Thoracic aorta (tissue), 2 donors: ENCODE measurements at places on chromosomes 4 and X. TPM values are rescaled to one million over a fixed set of nuclear protein-coding genes. Genes with fewer than 3 reads are reported as not detected.
A peak's percentile ranks its signal among the peaks of the same experiment; 100 is the strongest.

DNA sequence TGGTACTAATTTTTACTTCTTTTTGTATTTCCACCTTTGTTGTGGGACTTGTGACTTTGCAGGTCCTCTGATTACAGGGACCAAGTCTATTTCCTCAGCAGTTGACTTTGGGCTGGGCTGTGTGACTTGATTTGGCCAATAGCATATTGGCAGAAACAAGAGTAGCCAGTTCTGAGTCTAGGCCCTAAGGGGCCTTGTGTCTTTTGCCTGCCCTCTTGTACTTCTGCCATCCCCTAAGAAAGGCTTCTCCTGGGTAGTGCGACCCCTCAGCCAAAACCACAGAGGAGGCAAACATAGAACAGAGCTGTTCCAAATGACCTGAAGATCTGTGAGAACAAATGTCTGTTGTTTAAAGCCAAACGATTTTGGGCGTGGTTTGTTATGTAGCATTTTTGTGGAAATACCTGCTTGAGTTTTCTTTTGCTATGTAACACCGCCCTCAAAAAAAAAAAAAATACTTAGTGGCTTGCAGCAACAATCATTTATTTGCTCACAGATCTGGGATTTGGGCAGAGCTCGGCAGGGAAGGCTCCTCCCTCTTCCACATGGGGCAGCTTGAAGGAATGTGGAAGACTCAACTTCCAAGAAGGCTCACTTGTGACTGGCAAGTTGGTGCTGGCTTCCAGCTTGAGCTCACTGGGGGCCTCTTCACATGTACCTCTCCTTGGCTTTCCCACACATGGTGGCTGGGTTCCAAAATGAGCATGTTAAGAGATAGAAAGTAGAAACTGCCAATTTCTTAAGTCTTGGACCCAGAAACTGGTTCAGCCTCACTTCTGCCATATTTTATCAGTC is 423.0 kb upstream of the CNKSR2 start:
- no peak for DNase-seq

DNA sequence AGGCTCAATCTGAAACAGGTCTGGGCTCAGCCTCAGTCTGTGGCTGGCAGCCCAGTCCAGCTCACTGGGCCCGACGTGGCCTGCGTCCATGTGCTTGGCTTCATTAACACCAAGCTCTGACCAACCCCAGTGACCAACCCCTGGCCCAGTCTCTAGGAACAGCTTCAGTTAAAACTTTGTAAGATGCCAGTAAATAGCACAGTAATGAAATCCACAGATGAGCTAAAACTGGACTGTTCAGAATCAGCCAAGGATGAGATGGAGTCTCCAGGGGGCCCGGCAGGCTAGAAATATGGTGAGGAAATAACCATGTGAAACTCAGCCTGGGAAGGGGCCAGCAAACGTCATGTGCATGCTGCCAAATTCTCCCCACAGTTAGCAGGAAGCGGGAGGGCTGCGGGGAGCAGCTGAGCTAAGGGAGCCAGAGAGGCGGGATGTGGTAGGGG is 37.1 kb upstream of the XPNPEP2 start:
- peak; percentile 20 for DNase-seq

- DNase-seq = no peak
Observed at GRCh38 chr4:3286335-3287175, 6.3 kb upstream of the RGS12 start.

- DNase-seq = no peak
Observed at GRCh38 chr4:8332891-8333331, 63.4 kb downstream of the HTRA3 start.

DNA sequence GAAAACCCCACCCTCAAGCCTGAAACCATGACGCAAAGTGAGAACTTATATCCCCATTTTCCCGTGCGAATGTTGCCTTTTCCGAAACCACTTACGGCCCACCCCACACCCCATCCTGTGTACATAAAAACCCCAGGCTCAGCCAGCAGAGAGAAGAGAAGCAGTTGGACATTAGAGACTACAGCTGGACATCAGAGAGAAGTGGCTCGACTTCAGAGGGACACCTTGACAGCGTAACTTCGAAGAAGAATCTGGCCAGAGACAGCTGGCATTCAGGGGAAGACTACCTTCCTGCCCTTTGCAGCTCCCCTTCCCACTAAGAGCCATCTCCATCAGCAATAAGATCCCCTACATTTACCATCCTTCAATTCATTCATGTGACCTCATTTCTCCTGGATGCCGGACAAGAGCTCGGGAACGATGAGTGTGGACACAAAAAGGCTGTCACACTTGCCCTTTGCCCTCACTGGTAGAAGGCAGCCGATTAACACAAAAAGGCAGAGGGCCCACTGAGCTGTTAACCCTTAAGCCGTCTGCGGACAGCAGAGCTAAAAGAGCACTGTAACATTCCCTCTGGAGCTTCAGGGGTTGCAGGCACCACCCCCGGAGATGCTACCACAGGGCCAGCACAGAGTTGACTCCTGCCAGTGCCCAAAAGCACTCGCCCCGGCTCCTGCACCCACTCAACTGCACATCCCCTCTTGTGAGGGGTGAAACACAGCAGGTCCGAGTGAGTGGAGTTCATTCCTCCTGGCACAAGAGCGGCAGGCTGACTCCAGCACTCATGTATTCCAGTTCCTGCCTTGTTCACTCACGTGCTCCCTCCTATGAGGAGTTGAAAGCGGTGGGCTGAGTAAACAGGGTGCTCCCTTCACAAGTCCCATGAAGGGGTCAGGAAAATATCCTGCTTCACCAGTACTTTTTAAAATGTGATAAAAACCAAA is 7.5 kb downstream of the CHM start:
- no peak for DNase-seq

DNA sequence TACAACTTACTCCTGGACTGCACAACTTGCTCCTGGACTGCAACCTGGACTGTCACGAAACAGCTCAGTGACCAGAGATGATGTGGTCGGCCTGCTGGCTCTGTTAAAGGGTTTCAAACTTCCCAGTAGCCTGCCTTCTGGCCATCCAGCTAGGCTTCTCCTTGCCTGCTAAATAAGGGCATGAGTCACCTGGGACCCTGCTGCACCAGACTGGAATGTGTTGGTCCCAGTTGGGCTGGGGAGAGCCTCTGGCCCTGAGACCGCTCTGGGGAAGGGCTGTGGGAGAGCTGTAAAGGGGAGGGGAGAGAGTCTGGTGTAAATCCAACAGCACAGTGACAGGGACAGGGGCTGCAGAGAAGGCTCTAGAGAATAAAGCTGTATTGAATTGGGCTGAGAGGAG is 165.8 kb downstream of the VSIG4 start:
- no peak for DNase-seq

GRCh38 chrX:77786365-77786680 is 307 bp upstream of the ATRX start:
- DNase-seq = no peak

DNA sequence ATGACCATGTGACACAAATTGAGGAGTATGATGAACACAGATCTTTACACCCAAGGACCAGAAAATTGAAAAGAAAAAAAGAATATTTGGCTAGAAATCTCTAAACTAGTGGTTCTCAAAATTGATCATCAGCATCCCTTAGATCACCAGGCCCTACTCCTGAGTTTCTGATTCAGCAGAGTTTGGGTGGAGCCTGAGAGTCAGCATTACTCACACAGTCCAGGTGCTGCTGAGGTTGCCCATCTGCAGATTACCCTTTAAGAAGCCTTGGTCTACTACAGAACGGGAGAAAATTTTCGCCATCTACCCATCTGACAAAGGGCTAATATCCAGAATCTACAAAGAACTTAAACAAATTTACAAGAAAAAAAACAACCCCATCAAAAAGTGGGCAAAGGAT is 182.8 kb downstream of the MOSPD2 start:
- no peak for DNase-seq

GRCh38 chr4:20422398-20422797 is 170.7 kb downstream of the SLIT2 start:
- DNase-seq = no peak

The STS gene
- total RNA-seq = 7.8 TPM

The CCNA2 gene
- total RNA-seq = 2.4 TPM
